T-helper 1 cell (primary cell): ENCODE measurements at places on chromosomes 12 and 14.

- DNase-seq: no peak
Observed at GRCh38 chr12:53419756-53420155, 3.9 kb upstream of the AMHR2 start.

DNA sequence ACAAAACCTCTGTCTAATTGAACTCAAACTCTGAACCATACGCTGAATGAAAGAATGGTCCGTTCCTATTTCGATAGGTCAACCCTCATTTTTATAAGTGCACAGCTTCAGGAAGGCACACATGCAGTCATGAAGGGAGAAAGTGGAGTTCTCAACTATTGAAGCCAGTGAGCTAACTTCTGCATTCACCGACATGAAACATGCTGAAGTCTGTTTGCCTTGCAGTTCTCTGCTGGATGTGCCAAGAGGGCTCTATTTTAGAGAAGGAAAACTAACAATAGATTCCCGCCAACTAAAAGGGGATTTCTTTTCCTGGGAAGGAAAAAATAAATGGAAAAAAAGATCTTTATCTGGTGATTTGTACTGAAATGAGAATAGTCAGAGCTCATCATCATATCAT is 191.0 kb upstream of the PLEKHG7 start:
- DNase-seq: no peak

DNA sequence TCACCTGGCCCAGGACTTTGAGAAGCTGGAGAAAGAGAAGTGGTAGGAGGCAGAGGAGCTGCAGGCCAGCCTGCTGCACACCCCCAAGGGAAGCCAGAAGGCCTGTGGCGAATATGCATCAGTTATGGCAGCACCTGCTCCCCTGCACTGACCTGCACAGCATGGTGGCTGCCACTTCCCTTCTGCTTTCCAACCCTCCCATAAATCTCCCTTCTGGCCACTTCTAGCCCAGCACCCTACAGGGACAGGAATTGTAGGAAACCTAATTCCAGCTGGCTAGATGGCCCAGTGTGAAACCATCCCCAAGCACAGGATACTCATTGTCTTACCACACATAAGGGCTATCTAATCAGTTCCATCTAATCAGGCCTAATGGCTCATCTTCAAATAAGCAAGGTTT is 136.3 kb downstream of the TBX3 start:
- DNase-seq: no peak

DNA sequence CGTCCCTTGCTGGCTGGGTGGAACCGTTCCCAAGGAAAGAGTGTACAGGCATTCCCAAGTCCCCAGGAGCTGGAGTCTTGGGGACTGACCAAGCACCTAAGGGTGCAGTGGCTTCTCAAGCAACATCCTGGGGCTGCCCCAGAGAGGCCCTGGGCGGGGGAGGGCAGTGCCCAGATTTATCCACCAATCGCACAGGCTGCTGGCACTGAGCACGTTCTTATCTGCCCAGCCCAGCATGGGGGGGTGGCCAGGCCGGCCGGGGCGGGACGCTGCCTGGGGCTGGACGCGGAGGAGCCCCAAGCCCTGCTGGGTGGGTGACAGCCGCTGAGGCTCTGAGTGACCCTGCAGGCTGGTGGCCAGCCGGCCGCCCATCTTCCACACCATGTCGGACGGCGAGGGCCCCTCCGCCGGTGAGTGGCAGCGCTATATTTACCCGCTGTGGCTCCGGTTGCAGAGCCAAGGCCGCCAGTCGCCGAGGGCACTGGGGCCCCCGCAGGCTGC is 53.4 kb downstream of the CYP46A1 start:
- DNase-seq: no peak

DNA sequence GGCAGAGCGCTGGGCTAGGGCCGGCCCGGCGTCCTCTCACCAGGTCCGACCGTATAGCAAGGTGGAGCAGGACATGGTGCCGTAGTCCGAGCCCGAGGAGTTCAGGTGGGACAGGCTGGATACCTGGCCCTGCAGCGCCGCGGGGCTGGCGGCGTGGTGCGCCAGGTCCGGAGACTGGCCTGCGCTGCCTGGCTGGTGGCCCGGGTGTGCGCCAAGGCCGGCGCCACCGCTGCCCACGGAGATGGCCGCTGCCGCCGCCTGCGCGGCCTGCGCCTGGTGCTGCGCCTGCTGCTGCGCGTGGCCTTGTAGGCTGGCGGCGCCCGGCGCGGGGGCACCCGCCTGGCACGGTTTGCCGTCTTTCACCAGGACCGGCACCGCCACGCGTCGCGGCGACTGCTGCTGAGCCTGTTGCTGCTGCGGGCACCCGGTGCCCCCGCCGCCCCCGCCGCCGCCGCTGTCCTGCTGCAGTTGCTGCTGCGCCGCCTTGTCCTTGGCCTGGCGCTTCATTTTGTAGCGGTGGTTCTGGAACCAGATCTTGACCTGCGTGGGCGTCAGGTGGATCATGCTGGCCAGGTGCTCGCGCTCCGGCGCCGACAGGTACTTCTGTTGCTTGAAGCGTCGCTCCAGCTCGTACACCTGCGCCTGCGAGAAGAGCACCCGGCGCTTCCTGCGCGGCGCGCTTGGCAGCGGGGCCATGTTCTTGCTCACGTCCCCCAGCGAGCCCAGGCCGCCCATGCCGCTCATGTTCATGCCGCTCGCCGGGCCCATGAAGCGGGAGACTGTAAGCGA is 2.6 kb downstream of the NKX2-1 start:
- no peak for DNase-seq

DNA sequence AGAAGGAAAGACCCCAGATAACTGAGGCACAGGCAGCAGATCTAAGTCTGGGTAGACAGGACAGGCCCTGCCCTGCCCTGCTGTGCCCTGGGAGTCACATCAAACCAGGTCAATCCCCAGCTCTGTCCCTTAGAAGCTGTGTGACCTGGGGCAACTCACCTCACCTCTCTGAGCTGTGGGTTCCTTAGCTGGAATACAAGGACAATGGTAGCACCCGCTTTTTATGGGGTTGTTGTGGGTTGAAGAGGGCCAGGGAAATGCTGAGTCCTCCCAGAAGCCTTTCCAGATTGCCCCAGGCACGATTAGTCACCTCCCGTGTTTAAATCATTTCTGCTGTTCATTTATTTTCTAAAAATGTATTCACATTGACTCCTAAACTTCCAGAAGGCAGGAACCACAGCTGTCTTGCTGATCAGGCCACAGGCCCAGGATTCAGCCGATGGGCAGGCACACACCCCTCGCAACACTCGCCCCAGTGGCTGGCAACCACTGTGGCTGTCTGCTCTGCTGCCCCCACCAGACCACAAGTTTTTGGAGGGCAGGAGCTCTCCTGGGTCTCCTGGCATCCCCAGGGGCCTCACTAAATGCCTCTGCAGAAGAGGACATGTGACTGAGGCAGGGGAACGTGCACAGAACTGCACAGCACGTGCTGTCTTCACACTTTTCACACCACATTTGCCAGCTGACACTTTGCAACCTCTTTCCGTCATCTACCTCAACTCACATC is 3.0 kb downstream of the SELPLG start:
- no peak for DNase-seq

DNA sequence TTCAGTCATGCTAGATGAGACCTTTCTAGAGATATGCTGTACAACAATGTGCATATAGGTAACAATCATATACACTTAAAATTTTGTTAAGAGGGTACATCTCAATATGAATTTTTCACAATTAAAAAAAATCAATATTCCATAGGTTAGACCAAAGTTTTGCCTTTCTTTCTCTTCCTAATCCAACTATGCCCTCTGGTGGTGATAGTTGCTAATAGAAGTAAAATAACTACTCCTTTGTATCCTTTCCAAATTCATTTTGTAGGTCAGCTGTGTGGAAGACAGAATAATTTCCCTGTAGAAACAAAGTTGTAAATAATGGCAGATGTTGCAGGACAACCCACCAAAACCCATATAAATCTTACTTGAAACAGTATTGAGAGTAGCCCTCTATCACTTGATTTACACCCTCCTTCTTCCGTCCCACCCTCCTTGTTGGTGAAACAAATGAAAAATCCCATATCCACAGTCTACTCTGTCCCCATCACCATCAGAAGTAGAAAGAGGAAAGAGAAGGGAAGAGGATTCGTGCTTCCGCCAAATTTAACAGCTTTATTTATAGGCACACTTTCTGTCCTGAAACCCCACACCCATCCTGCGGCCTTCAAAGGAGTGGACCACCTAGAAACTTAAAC is 34.2 kb upstream of the KICS2 start:
- DNase-seq: no peak

DNA sequence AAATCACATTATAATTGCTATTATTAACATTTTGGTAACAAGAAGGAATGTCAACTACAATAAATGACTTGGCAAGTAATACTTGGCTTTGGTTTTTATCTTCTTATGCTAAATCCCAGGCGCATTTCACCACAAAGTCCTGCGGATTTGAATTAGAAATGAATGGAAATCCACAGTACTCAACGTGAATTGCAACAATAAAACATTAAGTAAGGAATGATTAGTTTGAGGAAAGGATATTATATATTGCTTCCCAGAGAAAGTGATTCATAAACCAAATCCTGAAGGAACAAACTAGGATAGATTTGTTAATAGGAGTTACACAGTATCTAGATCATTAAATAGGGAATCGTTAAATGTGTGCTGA is 1089.7 kb downstream of the TRHDE start:
- DNase-seq: no peak

- DNase-seq: no peak
Observed at GRCh38 chr12:79596719-79597350, 93.9 kb downstream of the PAWR start.

- no peak for DNase-seq
Observed at GRCh38 chr14:31096255-31096654, 70.1 kb upstream of the STRN3 start.

DNA sequence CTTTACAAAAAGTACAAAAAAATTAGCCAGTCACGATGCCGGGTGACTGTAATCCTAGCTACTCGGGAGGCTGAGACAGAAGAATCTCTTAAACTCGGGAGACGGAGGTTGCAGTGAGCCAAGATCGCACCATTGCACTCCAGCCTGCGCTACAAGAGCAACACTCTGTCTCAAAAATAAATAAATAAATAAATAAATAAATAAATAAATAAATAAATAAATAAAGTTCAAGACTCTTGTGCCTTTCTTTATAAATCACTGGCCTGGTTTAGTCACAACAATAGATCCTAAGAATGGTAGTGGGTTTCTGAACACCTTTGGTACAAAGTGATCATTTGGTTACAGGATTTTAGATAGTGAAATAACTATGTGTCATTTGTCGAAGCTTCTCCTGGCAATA is 46.1 kb downstream of the ARL1 start:
- DNase-seq: no peak

- no peak for DNase-seq
Observed at GRCh38 chr14:77005559-77005958, 22.9 kb downstream of the IRF2BPL start.

- no peak for DNase-seq
Observed at GRCh38 chr12:53217051-53217930, 10.2 kb upstream of the ITGB7 start.

- no peak for DNase-seq
Observed at GRCh38 chr12:15682826-15683225, 106.4 kb downstream of the EPS8 start.

DNA sequence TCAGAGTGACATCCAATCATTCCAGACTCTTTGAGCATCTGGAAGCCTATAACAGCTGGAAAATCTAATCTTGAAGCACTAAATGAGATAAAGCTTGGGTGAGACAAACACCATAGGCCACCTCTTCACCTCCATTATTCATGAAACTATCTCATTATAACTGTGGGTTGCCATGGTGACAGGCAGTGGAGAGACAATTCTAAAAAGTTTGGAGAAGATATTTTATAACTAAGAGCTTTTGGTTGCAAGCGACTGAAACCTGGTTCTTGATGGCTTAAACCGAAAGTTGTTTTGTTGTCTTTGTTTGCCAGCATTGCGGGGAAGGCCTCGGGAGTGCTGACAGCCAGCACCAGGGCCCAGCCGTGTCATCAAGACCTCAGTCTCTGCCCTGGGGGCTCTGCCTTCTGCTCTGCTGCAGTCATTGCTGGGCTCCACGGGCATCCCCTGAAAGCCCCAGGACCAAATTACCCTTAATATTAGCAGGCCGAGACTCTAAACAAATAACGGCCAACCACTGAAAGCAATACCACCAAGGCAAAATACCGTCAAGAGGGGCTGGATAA is 353.6 kb upstream of the SFSWAP start:
- no peak for DNase-seq

DNA sequence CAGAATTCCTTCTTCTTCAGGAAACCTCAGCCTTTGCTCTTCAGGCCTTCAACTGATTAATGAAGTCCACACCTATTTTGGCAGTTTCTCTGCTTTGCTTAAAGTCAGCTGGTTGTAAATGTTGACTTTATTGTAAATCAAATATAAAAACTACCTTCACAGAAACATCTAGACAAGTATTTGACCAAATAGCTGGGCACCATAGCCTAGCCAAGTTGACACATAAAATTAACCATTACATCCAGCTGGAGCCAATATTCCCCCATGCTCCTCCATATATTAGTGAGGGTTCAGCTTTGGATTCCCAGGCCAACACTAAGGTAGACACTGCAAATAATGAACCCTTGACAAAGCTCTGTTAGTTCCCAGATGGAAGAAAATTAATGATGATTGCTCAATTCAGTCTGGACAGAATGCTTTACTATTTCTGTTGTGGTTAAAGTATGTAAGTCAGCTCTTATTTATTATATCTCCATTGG is 125.5 kb downstream of the ZFP36L1 start:
- DNase-seq: no peak

- no peak for DNase-seq
Observed at GRCh38 chr14:99681101-99681831, 2.8 kb upstream of the CYP46A1 start.

- DNase-seq: no peak
Observed at GRCh38 chr12:17802657-17803641, 287.0 kb downstream of the RERGL start.

DNA sequence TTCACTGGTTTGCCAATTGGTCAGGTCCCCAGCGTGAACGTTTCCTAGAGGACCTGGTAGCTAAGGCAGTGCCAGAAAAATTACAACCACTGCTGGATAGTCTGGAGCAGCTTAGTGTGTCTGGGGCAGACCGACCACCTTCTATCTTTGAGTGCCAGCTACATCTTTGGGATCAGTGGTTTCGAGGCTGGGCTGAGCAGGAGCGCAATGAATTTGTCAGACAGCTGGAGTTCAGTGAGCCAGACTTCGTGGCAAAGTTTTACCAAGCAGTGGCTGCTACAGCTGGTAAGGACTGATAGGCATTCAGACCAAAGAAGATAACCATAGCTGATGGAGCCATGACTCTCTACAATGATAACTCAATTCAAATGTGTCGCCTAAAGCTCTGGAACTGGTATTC is 2.5 kb downstream of the C14orf119 start:
- DNase-seq: no peak

DNA sequence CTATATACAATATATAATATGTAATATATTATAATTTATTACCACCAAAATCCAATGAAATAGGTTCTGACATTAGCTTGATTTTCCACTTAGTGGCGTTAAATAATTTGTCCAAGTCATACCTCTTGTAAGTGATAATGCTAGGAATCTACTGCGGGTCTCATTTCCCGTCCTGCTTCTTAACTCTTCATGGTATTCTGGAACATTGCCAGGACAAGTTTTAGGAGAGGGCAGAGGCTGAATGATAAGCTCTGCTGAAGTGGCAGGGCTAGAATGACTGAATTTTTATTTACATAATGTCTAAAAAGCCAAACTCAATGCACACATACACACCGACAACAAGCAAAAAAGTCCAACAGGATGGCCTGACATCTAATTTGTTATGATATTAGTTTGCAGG is 70.4 kb upstream of the PTPRQ start:
- no peak for DNase-seq
